ENCODE measurements at places on chromosomes 5 and 9.

GRCh38 chr9:655875-656274 lies 185.6 kb upstream of the DMRT1 start:
- peak; percentile 30 for DNase-seq

GRCh38 chr9:120890320-120891244 lies 13.6 kb upstream of the PHF19 start:
- no peak for DNase-seq

DNA sequence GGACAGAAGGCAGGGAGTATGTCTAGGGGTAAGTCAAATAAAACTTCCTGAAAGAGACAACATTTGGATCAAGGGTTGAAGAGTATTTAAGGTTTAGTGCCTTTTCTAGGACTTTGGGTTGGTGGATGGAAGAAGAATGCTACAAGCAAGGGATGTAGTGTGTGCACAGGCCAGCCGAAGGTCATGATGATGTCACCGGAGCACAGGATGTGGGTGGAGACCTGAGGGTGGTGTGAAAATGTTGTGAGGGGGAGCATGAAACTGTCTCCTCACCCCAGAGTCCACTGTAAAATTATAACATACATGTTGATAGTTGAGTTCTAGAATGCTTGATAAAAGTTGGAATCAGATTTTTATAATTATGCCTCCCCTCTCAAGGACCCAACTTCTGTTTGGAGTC lies 553.3 kb upstream of the SGCD start:
- DNase-seq: no peak

DNA sequence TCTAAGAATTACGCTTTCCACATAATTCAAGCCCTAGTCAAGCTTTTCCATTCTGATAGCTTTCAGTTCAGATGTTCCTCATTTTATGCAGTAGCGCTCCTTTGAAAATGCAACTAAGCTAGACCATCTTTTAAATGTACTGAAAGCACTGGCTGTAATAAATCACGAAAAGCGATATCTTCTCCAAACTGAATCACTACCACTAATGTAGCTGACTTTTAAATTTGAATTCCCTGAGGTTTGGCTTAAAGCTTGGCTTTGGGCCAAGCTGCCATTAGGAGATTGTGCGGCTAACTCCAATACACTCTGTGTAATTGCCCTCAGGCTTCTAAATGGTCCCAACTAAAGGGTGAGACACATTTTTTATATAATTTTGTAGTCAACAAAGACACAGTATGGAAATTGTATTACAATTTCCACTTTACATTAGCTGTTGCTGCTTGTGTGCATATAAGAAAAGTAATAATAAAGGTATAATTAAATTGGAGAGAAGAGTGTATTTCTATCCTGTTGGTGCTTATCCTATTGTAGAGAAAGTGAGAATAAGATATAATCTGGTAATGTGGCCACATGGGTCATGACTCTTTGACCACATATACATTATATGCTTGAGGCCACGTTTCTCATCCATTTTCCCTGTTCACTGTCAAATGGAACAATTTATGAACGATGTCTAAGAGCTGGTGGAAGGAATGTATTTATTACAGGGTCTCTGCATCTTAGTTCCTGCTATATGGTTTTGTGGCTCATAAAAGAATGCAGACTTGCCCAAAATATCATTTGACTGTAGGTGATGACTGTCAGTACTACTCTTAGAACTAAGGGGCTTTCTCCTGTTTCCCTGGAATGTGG lies 118.7 kb upstream of the TAF11L2 start:
- DNase-seq: peak; percentile 96

DNA sequence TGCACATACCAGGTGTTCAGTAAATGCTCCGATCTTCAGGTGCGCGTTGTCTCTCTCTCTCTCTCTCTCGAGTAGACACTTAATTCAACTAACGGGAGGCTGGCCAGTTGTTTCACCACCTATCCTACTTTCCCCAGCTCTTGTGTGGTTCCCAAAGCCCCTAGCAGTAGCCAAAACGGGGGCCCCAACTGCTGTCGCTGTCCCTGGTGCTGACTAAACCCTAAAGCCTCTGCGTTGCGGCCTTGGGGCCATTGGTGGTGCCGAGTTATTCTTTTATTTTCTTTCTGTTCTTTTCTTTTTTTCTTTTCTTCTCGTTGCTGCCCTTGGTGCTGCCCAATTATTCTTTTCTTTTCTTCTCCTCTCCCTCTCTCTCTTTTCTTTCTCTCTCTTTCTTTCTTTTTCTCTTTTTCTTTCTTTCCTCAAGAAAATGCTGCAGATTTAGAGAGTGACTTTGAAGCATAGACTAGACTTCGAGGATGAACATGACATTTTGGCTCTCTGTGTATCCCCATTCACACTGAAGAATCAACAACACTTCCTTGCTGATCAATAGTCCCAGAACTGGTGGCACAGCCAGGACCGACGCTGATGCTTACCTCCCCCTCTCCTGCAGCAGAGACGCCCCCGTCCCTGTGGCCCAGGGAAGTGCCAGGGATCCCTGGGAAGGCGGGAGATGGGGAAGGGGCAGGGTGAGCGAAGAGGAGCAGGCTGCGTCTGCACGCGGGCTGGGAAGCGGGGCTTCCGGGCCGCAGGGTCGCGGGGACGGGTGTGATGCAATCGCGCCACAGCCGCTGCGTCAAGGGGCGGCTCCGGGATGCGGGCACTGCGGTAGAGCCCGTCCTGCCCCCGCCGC lies at the start of gene FBLL1:
FBLL1 (plus strand) TSS at position 785 of the 853 bp plus-strand sequence. CDS start 200 bp downstream, outside the sequence.
- peak; percentile 41 for DNase-seq

DNA sequence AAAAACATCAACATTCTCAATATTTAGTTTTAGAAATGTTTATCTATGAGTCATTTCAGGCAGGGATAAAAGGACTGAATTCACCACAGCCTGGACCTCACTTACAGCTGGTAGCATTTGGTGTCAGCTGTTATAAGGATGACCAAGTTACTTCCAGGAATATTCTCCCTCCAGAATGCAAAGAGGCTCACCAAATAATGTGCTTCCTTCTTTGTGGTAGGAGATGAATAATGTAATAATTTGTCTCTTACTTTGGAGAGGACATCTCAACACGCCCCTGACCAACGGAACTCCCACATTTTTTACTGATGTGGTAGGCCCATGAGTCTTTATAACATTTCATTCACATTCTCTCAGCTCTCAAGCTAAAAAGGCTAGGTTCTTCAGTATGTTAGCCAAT lies 825.9 kb upstream of the GRAMD2B start:
- peak; percentile 83 for DNase-seq

DNA sequence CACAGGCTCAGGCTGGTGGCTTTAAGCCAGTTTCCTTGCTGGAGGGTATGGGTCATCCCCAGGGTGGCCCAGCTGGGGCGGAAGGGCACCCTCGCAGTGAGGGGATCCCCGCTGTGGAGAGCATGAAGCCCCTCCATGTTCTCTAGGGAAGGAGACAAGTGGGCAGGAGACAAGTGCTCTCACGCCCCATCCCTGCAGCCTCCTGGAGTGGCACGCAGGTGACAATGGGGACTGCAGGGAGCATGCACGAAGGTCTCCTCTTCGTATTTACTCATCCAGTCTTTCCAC lies 83.3 kb downstream of the GTF3C4 start:
- no peak for DNase-seq

- no peak for DNase-seq
Observed at GRCh38 chr5:60325870-60326269, 374.1 kb downstream of the DEPDC1B start.

DNA sequence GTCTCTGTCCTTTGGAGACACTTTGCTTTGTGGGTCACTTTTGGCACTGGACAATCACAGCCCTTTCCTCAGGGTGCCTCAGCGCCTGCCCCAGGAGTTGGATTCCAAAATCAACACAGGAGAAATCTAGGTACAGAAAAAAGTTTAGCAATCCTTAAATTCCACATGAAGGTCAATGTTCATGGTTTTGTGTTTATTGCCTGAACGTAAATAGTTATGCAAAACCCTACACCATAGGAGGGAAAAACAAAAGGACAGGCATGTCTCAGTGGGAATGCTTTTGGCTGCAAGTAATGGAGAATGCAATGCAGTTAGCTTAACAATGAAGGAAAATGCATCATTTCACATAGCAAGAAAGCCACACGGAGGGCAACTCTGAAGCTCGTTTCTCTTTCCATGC lies 6.5 kb upstream of the HMCN2 start:
- DNase-seq: no peak

DNA sequence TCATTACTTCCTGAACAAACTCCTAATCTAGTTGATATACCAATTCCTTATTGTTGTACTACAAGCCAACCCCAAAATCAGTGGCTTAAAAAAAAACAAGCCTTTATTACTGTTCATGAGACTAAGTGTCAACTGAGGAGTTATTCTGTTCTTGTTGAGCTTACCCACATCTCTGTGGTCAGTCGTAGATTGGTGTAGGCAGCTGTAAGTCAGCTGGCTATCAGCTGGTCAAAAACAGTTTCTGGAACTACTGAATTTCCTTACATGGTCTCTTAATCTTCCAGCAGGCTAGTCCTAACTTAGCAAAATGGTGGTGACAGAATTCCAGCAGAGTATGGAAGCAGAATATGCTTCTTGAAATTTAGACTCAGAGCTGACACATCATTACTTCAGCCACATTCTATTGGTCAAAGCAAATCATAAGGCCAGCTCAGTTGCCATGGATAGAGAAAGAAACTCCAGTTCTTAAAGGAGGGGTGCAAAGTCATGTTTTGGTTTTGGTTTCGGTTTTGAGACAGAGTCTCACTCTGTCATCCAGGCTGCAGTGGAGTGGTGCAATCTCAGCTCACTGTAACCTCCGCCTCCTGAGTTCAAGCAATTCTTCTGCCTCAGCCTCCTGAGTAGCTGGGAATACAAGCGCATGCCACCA lies 386.1 kb upstream of the MPDZ start:
- DNase-seq: peak; percentile 16

DNA sequence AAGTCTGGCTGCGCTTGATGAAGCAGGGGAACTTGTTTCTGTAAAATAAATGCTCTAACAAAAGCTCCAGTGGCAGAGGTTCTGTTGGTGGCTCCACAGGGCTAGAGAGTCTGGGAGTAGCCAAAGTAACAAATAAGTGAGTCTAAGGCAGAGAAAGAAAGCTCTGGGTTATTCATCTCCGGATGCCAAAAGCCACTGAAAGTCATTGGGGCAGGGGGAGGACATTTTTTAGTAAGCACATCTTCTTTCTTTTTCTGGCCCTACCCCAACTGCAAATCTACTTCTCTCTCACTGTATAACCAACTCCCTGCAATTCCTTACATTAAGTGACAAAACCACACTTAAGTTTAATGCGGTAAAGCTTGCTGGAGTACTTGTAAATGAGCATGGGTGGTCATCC lies 141.6 kb downstream of the INSYN2B start:
- DNase-seq: no peak

DNA sequence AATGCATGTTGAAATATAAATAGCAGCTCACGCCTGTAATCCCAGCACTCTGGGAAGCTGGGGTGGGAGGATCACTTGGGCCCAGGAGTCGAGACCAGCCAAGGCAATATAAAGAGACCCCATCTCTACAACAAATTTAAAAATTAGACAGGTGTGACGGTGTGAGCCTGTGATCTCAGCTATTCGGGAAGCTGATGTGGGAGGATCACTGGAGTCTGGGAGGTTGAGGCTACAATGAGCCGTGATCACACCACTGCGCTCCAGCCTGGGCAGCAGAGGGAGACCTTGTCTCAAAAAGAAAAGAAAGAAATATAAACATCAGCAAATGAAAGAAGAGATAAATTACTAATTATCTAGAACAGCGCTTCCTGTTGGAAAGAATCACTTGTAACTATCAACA lies 105.0 kb downstream of the MAPKAP1 start:
- DNase-seq: no peak

GRCh38 chr9:121581786-121582600 lies 69.4 kb upstream of the DAB2IP start:
- no peak for DNase-seq

GRCh38 chr5:120678279-120678678 lies 214.2 kb downstream of the PRR16 start:
- peak; percentile 71 for DNase-seq
